Foreskin keratinocyte (primary cell): ENCODE measurements at places on chromosomes 7 and 10. TPM values are rescaled to one million over a fixed set of nuclear protein-coding genes. Genes with fewer than 3 reads are reported as not detected.

DNA sequence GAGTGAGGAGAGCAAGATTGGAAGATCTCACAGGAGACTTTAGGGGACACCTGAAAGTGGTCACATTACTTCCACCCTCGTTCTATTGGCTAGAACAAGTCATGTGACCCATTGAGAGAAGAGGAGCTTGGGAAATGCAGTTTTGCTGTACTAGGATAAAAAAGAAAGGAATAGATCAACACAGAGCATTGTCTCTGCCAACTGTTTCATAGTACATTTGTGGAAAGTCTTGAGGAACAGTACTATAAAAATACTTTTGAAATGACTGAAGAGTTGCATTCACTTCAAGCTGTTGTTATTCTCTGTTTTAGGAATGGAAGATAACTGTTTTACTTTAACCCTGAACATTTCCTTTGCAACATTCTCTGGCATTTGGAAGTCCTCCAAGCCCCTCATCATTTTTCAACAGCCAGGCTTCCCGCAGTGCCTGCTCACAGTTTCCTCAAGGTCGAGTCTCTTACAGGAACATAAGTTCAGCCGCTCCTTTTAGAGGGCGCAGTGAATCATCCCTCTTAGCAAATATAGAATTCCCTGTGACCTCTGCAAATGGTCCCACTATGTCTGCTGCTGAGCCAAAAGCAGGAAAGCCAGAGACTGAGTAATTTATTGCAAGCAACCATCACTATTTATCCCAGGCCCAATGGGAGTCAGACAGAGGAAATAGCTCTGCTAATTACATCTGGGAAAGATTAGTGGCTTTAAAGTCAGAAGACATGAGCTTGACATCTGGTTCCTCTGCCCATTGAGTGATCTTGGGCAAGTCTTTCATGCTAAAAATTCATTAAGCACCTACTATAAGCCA is 40.7 kb downstream of the MRPL32 start:
- peak; percentile 10 for DNase-seq

GRCh38 chr7:73442903-73443500 is 9.4 kb downstream of the FZD9 start:
- DNase-seq: no peak

DNA sequence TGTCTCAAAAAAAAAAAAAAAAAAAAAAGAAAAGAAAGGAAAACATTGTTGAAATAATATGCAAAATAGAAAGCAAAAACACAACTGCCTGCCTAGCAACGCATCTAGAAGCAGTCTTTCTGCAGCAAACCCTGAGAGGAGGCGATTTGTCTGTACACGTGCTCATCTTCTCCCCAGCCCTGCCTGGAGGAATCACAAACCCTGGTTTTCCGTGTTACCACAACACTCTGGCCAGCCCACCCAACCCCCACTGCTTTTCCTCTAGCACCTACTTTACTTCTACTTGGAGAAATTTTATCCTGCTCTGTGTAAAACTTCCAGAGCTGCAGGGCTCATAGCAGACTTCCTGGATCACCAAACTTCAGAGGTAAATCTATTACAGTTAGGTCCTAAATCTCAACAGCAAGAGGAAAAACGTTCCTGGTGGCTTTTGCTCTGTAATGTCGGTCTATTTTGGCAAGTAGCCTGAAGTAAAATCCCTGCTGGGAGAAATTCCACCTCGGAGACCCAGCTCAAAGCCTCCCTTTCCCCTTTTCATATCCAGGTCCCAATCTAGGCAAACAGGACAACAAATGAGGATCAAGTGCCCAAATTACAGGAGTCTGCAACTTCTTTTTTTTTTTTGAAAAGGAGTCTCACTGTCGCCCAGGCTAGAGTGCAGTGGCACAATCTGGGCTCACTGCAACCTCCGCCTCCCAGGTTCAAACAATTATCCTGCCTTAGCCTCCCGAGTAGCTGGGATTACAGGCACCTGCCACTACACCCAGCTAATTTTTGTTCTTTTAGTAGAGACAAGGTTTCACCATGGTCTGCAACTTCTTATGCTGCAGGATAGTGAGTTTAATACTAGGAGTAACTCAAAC is 91.6 kb downstream of the DNMBP start:
- DNase-seq: no peak

- no peak for DNase-seq
Measured at GRCh38 chr10:97362310-97363033, 27.9 kb upstream of the FRAT2 start.

DNA sequence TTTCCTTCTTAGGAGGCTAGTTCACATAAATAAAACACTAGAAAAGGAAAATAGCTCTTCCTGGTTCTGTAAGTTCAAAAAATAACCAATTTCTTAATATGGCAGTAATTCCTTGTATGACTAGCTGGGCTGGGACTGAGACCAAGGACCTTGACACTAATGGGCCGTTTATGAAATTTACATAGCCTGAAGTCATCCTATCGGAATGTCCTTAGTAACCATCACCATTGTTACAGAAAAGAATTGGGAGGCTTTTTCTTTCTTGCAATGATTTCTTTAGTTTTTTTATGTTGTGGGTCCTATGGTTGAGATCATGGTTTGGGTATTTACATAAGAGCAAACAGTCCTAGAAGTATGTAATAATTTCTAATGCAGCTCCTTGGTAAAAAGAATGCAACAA is 87.1 kb upstream of the HDAC9 start:
- DNase-seq: no peak

- DNase-seq: no peak
Measured at GRCh38 chr7:140667476-140667875, 5.3 kb upstream of the ADCK2 start.

GRCh38 chr7:108455551-108455997 is 662 bp downstream of the NRCAM start:
- no peak for DNase-seq

DNA sequence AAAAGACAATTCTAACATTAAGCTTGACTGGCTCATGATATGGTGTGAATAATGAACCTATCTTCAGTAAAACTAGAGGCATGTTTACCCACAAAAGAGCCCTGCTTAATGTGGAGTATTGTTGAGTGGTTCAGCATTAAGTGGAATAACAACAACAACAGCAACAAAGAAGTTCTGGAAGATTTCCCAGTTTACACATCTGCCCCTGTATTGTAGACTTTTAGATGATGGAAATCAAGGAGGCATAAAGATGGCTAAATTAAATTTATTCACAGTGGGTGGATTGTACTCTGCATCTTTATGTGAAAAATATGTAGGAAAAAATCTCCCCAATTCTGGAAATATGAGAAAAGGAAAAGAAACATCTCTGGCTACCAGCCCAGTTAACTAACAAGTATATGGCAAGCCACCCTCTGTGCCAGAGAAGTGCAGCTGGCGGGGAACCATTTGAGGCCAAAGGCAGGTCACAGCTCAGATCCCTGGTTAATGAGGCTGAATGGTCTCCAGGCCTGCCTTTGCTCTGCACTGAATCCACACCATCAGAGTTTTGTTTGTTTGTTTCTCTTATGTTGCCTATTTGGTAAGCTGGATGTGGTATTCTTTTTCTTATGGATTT is 186.0 kb downstream of the SEMA3D start:
- DNase-seq: no peak

GRCh38 chr7:5296611-5297226 is 14.0 kb downstream of the SLC29A4 start:
- DNase-seq: no peak

The ADRB1 gene
- total RNA-seq: 0.41 and 0.53 TPM in 2 replicates

The LRRTM3 gene
- total RNA-seq: not detected in 2 replicates

The WIPF3 gene
- 0.41 and 0.63 TPM in 2 replicates for total RNA-seq
